CD4-positive, alpha-beta memory T cell (primary cell): ENCODE measurements at places on chromosomes 2 and 18.

GRCh38 chr18:47120428-47120827, 29.9 kb downstream of the HDHD2 start:
- DNase-seq = no peak

DNA sequence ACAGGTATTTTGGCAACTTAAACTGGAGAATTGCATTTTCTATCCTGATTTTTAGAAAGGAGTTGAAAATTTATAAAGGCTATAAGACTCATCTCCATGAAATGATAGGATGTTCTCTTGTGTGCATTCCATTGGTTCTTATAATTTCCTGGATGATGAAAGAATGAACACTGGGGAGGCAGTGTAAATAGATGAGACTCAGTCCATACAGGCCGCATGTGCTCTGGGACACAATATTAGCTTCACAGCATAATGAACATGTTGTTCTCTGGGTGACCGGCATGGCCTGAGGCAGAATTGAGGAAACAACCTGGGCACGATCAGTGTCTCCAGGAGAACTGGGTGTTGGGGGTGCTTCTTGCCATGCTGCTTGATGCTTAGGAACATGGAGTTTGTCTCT, 38.8 kb downstream of the AOX1 start:
- DNase-seq = no peak

DNA sequence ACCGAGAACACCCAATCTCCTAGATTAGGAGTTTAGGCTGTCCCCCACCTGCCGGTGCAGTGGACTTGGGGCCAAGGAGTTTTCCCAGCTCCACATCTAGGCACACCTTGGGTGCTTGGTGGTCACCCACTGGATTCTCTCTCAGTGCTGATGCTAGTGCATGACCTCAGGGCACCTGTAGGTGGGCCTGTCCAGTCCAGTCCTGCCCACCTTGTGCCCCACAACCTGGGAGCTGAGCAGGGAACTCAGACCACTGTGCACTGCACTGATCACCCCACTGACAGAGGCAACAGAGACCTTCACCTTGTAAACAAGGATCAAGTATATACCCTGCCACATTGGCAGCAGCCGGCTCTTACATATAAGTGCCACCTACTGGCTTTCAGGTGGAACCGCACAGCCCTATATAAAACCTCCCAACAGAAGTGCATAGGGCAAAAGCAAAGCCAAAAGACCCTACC, 12.7 kb upstream of the CDH19 start:
- no peak for DNase-seq

DNA sequence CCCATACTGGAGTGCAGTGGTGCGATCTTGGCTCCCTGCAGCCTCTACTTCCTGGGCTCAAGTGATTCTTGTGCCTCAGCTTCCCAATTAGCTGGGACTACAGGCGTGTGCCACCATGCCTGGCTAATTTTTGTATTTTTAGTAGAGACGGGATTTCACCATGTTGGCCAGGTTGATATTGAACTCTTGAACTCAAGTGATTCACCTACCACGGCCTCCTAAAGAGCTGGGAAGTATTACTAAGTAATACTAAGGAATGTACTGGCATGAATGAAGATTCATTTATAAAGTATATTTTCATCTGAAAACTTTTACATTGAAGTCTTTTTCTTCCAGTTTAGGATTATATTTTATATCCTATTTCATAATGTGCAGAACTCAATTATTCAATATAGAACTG, 38.1 kb downstream of the NUP35 start:
- no peak for DNase-seq

DNA sequence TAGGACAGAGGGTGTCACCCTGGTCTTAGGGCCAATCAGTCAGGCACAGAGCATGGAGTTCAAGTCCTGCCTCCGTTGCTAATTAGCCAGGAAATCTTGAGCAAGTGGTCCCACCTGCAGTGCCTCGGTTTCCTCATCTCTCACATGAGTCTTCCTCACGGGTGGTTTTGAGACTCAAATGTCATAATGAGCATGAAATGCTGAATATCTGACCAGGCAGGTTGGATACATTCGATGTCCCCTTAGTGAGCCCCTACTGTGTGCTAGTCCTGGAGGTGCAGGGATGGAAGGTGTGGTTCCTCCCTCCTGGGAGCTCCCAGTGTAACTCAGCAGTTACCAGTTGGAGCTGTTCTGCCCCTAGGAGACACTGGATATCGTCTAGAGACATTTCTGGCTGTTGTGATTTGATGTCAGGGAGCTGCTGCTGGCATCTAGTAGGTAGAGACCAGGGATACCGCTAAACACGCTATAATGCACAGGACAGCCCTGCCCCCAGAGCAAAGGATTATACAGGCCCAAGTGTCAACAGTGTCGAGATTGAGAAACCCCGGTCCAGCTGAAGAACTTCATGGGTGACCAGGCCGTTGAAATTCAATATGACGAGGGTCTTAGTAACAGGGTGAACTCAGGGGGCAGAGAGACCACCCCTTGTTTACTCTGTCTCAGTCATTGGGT, 118.5 kb upstream of the TWIST2 start:
- DNase-seq = no peak

DNA sequence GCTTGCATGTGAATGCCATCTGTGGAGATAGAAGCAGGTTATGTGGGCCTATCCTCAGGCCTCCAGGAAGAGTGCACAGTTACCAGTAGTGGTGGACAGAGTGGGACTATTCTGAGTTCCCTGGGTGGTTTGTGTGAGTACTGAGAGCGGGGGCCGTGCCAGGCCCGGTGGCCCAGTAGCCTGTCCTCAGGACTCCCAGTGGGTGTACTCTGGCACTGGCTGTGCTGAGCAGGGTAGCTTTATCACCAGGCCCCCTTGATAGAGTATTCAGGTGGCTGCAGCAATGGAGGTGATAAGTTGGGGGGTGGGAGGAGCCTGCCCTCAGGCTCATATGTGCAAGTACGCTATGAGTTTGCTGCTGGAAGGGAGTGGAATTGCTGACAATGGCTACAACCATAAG, 979.0 kb upstream of the PIK3C3 start:
- no peak for DNase-seq

GRCh38 chr18:58300867-58301266, 256.8 kb downstream of the NEDD4L start:
- DNase-seq = no peak

DNA sequence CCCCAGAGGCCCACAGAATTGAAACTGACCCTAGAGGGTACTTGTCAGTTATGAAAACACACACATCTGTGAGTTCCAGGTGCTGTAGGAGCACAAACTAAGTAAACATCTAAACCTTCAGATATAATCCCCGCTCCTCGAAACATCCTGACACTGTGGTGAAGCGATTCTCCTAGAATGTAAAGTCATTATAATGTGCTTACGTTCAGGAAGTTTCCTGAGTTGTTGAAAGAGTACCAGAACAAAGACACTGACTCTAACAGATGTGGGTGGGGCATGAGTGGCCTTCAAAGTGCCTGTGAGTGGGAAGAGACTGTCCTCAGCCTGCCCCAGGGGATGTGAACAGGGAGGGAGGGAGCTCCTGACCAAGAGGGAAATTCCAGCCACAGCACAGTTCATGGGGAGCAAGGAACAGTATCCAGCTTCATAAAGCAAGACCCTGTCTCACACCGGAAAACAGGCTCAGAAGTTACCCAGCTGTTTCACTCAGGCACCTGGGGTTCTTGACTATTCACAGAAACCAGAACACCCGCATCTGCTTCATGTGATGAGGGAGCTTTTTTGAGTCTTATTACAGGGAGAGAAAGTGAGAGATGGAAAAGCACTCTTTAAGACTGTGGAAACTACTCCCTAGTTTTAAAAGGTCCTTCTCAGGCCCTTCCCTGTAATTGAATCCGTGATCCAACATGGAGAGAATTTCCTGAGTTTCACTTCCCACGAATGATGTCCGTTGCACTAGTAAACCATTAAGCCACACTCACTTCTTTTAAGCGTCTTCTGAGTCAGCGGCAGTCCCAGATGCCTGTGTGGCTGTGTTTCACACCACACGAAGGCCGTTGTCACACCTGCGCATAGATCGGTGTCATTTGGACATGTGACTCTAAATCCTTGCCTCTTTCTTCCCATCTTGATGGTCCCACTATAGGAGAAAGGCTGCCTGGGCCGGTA, 88.6 kb upstream of the EML6 start:
- peak; percentile 5 for DNase-seq

DNA sequence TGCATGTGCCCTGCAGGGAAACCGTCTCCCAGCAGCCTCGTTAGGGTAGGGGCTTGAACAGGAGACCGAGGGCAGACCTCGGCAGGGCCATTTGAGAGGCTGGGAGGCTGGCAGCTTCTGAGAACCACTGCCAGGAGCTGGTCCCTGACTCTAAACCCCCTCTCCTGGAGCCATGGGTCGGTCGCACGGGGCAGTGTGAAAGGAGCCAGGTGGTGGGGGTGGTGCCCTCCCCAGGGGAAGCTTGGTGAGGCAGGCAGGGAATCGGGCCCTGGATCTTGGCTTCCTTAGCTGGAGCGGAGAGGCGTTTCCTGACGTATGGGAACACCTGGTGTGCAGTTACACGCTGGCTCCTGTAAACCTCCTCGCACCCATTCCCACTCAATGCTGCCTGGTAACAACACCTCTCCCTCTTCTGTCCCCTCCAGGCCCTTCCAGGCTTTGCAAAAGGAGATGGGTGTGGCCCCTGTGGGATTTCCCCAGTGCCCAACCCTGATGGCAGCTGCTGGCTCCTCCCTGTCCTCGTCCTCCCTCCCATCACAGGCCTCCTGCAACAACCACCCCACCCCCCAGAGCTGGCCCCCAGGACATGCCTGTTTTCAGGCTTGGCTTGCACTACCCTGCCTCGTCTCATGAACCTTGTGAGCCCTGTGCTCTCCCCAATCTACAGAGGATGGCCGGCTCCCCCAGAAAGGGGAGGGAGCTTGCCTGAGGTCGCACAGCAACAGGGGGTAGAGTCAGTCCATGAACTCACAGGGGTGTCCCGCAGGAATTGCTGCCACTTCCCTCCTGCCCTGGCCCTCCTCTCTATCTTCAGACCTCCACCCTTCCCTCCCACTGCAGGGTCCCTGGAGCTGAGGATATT, 24.4 kb downstream of the ADRA2B start:
- no peak for DNase-seq

GRCh38 chr2:203534621-203535077, 452 bp downstream of the RAPH1 start:
- DNase-seq = peak; percentile 43

GRCh38 chr18:25737710-25738311, 352.6 kb downstream of the SS18 start:
- DNase-seq = no peak

DNA sequence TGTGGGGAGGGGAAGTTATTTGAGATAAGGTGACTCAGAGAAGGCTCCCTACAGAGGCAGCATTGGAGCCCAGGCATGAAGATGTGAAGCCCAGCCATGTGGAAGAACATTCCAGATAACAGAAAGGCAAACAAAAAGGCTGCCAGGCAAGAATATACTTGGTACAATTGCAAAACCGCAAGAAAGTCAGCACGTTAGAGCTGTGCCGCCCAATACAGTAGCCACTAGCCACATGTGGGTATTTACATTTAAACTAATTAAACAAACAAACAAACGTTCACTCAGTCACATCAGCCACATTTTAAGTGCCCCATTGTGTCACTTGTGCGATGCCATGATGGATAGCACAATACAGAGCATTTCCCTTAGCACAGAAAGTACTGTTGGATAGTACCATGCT, 179.6 kb downstream of the SATB2 start:
- no peak for DNase-seq

DNA sequence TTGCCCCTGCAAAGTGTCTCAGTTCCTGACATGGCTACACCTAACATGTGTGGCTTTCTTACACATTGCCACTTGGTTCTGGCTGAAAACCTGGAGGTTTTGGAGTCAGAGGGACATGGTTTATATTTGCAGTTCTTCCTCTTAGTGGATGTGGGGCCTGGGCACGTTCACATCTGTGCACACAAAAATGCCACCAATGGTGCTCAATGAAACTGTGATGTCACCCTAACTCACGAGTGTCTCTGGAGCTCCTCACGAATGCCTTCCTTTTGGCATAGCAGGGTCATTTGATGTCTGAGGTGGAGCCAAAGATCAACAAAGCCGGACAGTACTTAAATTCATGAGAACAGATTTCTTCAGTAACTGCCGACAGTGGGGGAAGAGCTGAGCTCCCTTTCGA, 231.7 kb upstream of the HS6ST1 start:
- no peak for DNase-seq

- DNase-seq = no peak
These were observed 53.7 kb downstream of the EHD3 start for GRCh38 chr2:31287654-31288053.

DNA sequence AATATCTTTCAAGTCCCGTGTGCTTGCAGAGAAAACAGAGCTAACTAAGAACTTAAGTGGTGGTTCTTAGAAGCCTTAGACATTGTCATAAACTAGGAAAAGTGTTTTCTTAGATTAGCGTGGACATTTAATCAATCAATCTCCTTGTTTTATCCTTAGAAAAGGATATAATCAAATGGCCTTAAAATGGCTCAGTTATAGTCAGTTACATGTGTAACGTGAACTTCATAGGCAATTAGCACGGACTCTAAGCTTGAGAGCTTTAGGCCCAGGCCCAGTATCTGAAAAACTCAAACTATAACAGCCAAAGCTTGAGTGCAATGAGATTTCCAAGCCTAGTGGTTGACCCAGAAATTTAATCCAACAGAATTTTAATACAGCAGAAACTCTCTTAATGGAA, 43.5 kb upstream of the SP3 start:
- no peak for DNase-seq

DNA sequence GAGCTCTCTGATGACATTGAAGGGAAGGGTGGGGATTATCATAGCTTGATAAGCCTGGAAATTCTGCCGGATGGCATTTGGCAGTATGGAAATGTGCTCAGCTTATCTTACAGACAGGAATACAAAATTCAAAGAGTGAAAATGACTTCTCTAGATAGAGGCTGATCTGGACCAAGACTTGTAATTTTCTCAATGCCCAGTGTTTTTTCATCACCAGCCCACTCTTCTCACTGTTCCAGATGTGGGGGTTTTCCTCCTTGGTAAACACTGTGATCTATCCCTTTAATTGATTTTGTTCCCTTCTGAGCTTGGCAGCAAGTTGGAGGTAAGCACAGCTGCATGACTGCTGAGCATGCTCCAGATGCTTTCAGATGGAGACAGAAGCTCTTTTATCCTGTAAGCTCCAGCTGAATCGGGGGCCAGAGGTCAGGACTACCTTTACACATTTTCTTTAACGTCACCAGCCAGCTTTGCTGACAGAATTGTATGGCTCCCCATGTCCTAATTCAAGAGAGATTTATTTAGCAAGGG, 287.4 kb upstream of the TCF4 start:
- DNase-seq = no peak

- DNase-seq = no peak
These were observed 158.2 kb downstream of the STK39 start for GRCh38 chr2:168089200-168089599.
